ENCODE measurements at places on chromosomes 1 and 21.

DNA sequence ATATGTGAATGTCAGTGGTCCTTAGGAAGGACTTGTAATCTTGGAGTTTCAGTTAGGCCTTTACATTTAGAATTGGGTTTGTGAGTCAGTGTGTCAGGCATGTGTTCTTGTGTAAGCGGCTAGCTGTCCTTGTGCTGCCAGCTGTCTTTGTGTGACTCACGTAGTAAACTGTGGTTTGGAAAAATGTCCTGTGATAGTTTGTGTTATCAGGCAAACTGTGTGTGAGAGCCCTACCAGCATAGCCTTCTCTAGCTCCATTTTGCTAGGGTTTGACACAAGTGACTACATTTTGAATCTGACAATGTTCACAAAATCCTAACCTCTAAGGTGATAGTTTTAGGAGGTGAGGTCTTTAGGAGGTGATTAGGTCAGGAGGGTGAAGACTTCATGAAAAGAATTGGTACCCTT lies 6.9 kb upstream of the SLC35D1 start:
- DNase-seq, result no peak

DNA sequence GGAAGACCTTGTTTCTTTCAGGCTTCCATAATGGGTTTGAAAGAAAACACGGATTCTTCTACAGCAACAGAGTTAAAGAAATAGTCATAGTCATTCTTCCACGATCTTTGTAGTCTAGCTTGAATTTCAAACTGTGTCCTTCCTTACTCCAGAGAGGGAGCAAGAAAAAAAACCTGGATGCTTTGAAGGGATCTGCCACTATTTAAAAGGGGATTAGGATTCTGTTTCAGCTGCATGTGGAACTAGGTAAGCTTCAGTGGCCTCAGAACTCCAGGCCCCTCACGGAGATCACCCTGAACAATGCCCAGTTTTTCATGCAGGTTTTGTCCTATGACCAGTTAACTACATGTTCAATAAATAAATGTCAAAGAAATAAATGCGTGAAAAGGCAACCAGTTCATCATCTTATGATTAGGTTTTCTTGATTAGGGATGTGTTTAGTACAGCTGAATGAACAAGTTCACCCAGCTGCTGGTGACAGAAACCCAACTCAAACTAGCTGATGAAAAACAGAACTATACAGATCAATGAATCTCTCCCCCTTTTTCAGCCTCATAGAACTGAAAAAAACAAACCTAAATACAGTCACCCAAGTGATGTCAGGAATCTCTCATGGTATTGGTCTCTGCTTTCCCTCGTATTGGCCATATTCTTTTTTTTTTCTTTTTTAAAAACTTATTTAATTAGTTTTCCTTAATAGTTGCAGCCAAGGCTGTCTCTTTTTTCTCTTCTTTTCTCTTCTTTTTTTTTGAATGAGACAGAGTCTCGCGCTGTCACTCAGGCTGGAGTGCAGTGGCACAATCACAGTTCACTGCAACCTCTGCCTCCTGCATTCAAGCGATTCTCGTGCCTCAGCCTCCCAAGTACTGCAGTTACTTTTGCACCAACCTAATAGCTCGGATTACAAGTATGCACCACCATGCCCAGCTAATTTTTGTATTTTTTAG lies 14.6 kb upstream of the MPZL1 start:
- DNase-seq, result no peak

GRCh38 chr1:38194472-38194871 lies 147.9 kb upstream of the POU3F1 start:
- no peak for DNase-seq

GRCh38 chr1:89451011-89451410 lies 73.6 kb upstream of the LRRC8B start:
- DNase-seq, result no peak

GRCh38 chr1:228668553-228669241 lies 66.6 kb upstream of the RHOU start:
- no peak for DNase-seq

DNA sequence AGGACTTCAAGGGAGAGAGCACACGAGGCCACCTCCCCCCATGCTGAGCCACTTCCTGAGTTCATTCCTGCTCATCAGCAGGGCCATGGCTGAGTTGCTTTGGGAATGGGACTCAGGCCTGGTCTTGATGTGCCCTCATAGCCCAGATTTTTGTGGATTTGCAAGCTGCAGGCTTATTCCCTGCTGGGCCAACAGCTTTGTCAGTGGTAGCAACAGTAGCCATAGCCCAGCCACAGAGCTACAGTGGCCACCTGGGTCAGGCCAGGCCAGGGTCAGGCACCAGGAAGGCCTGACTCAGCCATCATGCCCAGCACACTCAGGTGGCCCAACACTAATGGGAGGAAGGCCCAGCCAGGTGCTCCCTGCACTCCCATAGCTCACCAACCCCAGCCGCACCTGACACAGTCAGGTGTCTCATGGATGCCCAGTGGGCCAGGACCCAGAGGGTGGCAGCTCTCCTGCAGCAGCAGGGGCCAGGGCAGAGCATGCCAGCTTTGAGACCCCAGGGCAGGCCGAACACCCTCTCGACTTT lies 33.5 kb downstream of the EPHA2 start:
- no peak for DNase-seq

DNA sequence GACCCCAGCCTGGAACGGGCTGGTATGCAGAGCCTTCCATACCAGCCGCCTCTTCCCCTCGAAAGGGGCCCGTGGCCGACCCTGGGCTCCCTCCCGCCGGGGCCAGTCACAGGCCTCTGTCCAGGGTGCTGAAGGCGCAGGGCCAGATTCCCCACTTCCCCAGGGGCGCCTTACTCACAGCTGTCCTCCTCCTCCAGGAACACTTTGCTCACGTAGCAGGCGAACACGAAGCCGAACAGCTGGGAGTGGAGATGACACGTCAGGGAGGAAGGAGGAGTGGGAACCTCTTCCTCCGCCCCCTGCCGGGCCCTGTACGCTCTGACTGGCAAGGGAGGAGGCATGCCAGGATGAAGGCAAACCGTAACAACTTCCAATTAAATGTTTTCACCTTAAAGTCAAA lies 57.3 kb downstream of the NKAIN1 start:
- peak; percentile 67 for DNase-seq

GRCh38 chr1:172350856-172351255 lies 69.6 kb upstream of the C1orf105 start:
- no peak for DNase-seq

GRCh38 chr1:209086486-209087192 lies 496.9 kb upstream of the CAMK1G start:
- DNase-seq, result no peak

DNA sequence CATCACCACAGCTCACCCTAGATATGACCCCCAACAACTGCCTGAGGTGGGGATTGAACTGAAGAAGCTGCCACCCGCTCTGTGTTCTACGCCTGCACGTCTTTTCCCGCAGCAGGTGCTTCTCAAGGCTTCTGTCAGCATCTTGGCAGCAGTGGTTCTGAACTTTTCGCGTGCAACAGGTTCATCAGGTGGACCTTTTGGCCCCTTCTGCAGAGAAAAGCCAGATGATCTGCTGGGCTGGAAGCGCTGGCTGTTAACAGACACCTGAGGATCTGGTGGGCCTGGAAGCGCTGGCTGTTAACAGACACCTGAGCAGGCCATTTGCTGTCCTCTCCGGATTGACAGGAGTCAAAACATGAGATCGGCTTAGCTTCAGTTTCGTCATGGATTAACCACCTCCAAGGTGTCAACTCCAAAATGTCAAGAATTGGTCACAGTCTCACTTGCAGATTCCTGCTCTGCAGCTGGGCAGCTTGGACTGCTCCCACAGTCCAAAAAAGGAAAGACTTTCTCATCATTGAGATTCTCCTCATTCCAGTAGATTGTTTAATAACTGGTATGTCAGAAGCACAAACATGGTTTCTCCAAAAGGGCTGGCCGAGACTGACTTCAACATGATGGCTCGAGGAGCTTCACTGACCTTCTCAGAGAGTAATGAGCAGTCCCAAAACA lies 4.7 kb downstream of the C1orf174 start:
- DNase-seq, result no peak

GRCh38 chr21:23522751-23523150 lies 2084.5 kb downstream of the MRPL39 start:
- no peak for DNase-seq

- DNase-seq, result no peak
Measured at GRCh38 chr1:156591181-156591431, 470 bp upstream of the NAXE start.

- no peak for DNase-seq
Measured at GRCh38 chr1:7644961-7645750, 125.9 kb upstream of the VAMP3 start.

- DNase-seq, result no peak
Measured at GRCh38 chr1:245475961-245476516, 321.3 kb downstream of the KIF26B start.

DNA sequence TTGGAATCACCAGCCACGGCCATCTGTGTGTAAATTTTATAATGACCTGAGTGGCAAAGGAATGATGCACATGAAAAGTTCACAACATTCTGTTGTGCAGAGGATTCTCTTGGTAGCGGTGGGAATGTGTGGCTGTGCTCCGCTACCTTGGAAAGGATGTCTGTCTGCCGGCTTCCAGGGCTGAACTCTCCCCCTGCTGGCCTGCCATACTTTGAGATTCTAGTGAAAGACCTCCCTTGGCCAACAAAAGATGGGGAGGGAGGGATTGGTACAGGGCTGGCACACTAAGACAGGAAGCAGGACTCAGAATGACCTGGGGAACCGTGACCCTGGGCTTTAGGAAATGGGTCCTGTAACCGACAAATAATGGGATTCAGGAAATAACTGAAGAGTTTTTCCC lies 194.5 kb upstream of the PLD5 start:
- no peak for DNase-seq

DNA sequence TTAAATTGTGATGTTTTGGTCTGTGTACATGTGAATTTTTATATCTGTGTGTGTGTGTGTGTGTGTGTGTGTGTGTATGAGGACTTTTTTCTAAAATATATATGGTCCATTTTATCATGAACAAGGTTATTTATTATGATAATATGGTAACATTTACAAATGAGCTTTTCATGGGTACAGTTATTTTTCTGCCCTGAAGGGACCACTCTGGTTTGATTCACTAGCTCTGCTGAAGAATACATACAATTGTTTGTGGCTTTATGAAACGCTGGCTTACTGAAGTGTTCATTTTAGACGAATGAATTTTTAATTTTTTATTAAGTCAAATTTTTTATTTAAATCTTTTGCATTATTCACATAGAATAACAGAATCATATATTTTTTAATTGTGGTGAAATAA lies 71.9 kb downstream of the SPATA46 start:
- no peak for DNase-seq

- DNase-seq, result no peak
Measured at GRCh38 chr1:37699147-37699546, 6.8 kb downstream of the CDCA8 start.

GRCh38 chr1:43303471-43304313 lies 2.9 kb downstream of the TIE1 start:
- DNase-seq, result no peak

- DNase-seq, result no peak
Measured at GRCh38 chr1:54404263-54404662, 1.9 kb downstream of the SSBP3 start.

- DNase-seq, result peak; percentile 61
Measured at GRCh38 chr1:108560874-108561459, 1.1 kb downstream of the EEIG2 start.

DNA sequence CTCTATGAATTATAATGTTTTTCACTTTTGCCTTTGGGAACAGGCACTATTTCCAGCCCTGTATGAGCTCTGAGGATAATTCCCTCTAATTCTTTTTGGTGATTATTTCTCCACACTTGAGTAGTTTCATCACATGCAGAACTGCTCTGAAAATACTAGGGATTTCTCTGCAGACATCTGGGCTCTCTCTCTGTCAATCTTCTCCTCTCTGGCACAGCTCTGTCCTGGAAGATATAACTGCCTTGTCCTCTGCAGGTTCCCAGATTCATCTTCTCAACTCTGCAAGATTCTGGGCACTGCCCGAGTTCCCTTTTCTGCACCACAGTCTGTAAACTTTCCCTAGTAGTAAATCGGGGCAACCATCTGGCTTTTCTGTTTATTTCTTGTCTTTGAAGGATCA lies 131.3 kb upstream of the FMN2 start:
- no peak for DNase-seq

GRCh38 chr1:41811051-41811795 lies 107.5 kb downstream of the HIVEP3 start:
- peak; percentile 68 for DNase-seq

- DNase-seq, result no peak
Measured at GRCh38 chr1:165815725-165816124, 11.7 kb upstream of the UCK2 start.

GRCh38 chr1:157862114-157863070 lies 20.8 kb upstream of the CD5L start:
- DNase-seq, result no peak

DNA sequence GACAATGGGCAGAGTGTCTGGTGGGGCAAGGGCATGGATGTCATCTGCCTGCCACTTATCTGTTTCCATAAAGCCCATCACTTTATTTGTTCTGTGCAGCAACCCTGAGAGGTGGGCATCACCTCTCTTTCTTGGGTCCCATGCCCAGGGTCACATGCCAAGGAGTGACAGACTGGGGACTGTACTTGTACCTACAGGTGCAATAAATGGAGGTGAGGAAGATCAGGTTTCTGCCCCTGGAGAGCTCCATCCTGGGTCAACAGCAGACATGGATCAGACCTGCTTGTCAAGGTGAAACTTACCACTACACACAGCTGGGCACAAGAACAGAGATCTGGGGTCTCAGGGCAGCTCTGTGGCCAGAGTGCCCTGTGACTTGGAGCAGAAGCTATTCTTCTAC lies 18.4 kb upstream of the PRDM16 start:
- no peak for DNase-seq

GRCh38 chr1:58815069-58815685 lies 31.3 kb upstream of the JUN start:
- DNase-seq, result peak; percentile 72

GRCh38 chr1:185774394-185774793 lies 40.2 kb downstream of the HMCN1 start:
- no peak for DNase-seq

DNA sequence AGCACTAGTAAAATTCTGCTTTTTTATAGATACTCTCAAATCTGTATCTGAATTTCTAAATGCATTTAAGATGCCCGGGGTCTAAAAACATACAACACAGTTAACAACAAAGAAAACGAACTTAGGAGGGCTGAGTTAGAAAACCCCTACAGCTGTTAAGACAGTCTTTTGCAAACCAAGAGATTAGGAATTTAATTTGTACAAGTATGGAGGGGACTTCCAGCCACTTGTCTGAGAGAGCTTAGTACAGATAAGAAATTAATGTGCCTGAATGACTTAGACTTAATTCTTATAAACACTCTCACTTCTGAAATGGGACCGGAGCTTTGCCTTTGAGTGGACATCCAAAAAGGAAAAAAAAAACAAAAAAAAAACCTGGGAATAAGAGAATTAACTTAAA lies 61.6 kb downstream of the SMYD3 start:
- no peak for DNase-seq
